ENCODE measurements at places on chromosomes 4 and X.

- peak; percentile 18 for DNase-seq
Observed at GRCh38 chrX:101658661-101659491, 774 bp downstream of the ARMCX2 start.

DNA sequence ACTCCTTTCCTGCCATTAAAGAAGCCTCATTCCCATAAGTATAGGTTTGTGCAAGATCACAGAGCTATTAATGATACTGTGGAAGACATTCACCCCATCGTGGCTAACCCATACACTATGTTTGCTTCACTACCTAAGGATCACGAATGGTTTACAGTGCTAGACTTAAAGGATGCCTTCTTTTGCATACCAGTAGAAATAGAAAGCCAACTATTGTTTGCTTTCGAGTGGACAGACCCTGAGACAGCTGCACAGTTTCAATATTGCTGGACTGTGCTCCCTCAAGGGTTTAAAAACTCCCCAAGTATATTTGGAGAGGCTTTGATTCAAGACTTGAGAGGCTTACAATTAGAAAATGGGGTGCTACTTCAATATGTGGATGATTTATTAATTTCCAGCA, 16.0 kb upstream of the PAPSS1 start:
- DNase-seq = no peak

- no peak for DNase-seq
Observed at GRCh38 chr4:55549888-55550287, 3.2 kb upstream of the CLOCK start.

DNA sequence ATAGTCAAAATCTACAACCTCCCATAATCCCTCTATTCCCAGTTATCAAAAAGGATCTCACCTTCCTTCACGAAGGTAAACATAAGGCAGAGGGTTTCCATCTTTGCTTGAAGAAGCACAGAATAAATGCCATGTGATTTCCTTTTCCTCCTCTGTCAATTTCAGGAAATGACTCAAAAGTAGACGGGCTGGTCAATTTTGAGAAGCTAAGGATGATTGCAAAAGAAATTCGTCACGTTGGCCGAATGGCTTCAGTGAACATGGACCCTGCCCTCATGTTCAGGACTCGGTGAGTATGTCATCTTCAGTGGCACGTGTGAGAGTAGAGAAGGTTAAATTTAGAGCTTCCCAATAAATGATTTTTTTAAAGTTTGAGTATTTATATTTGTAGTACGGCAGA, 240.2 kb downstream of the RAPGEF2 start:
- DNase-seq = no peak

DNA sequence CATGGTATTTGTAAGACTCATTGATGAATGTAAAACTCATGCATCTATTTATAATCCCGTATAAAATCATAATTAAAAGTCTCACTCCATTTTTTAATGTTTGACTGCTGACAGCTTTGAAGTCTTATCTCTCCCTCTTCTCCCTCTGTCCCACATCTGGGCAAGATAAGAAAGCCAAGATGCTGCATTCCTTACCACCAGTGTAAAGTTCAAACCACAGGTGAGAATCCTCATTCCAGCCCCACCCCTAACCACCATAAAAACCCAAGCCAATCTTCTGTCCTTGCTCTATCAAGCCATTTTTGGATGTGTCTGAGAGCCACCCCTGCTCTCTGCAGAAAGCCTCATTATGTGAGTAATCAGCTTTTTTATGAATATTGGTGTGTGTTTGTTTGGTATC, 59.3 kb upstream of the MAGED1 start:
- DNase-seq = no peak

- DNase-seq = no peak
Observed at GRCh38 chr4:2371765-2372487, 46.5 kb downstream of the ZFYVE28 start.

- DNase-seq = peak; percentile 28
Observed at GRCh38 chrX:155070975-155071693, at the start of the genes BRCC3, CMC4 and MTCP1. Gene BRCC3 (plus strand): TSS chrX:155071508. CDS start chrX:155071528, 20 bp downstream. Gene CMC4 (minus strand): TSS chrX:155071136. CDS start chrX:155064023, 7,113 bp downstream. Gene MTCP1 (minus strand): TSS chrX:155071136. CDS start chrX:155066010, 5,126 bp downstream.

GRCh38 chr4:69051576-69051943, 44.7 kb upstream of the UGT2B7 start:
- no peak for DNase-seq

- DNase-seq = no peak
Observed at GRCh38 chr4:47930971-47931804, 16.8 kb upstream of the NFXL1 start.

DNA sequence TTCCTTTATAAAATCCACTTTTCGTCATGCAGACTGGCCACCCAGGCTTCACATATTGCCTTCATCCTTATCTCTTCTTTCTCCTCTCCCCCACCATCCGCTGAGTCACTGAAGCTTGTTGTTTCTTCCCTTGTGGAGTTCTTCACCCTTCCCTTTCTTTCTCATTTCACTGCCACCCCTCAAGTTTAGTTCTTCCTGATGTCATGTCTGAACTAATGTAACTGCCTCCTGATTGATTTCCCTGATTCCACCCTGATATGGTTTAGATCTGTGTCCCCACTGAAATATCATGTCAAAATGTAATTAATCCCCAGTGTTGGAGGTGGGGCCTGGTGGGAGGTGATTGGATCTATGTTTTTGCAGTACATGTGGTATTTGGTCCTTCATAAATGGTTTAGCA, 151.4 kb downstream of the CPEB2 start:
- no peak for DNase-seq

DNA sequence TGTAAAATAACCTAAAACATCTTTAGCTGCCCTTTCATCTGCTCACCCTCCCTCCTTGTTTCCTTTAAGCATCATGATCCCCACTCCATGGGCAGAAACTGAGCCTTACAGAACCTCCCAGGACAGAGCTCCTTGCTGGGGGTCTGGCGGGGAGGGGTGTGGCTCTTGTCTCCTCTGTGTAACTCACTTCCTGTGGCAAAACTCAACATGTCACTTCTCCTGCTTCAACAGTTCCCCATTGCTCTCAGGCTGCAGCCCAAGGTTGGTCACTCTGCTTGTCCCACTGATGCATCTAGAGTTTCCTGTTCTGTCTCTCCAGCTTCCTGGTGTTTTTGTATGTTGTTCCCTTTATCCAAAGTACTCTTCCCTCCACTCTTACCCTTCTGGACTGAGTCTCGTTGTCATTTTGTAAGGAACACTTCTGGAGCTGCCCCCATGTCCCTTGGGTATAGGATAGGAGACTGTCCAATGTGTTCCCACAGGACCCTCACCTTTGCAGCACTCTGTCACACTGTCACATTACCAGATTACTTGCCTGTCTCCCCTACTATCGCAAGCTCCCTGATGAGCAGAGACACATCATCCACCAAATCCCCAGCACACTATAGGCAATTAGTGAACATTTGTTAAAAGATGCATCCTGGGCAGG, 19.6 kb downstream of the TMEM31 start:
- DNase-seq = no peak

DNA sequence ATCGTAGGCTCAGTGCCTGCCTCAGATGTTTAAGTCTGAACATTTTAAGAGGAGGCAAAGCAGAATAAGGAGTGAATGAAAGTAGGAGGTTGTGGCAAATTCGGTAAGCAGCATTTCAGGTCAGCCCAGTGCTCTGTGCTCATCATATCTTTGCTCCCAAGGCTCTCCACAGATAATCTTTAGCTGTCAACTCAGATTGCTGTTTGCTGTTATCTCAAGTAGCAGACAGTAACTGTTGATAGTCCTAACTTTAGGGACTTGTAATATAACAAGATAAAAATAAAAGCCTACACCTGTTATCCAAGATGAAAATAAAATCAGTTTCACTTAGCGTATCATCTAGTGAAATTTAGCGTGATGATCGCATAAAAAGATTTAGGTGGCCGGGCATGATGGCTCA, 18.6 kb upstream of the CLTRN start:
- DNase-seq = no peak

DNA sequence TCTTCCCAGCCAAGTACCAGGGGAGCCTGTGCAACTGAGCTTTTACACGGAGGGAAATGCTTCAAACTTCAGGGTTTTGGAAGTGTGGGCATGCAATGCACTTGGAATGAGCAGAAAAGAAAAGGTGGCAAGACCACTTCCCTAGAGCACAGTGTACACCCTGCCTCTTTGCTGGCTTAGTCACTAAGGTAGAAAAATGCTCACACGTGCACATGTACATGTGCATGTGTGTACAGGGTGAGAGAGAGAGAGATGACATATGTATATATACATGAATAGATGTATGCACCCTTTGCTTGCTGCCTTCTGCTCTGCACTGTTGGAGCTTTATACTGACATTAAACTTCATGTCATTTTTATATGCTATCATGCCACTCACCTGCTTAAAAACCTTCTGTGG, 7.9 kb upstream of the KLF3 start:
- no peak for DNase-seq

DNA sequence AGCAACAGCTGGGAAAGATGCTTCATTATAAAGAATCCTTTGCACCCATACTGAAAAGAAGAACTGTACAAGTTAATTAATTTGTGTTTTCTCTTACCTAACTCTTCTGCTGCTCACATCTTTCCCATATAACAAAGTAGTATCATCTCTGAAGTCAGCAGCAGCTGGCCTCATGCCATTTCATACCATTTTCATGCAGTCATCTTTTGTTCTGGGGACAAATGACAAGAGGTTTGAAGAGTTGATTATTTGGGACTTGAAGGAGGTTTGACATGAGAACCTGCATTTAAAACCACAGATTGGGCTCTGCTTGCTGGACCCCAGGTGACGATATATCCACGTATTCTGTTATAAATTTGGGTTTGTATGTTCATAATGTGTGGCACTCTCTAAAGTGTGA, 430.3 kb downstream of the SPRY1 start:
- DNase-seq = no peak

- no peak for DNase-seq
Observed at GRCh38 chr4:8643441-8643840, 50.9 kb downstream of the CPZ start.

DNA sequence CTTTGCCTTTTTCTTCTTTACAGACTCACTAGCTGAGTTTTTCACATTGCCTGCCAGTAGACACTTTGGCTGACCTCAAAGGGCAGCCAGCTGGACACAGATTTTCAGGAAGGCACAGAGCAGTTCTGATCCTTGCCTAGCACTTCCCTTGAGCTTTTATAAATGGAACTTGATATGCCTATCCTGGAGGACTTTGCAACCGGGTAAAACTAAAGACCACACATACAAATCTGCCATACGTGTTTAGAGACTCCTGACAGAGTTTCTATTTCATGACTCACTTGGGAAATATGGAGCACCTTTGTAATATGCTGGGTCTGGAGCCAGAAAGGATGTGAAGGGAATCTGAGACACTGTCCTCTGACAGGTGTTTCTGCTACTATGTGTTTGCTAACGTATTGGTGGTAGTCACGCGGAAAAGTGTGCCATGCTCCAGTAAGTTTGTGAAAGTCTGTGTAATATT, 56.7 kb upstream of the RASSF6 start:
- no peak for DNase-seq

Data from activated naive CD8-positive, alpha-beta T cell treated with anti-CD3 and anti-CD28 coated beads, Interleukin-2, amount 50 U/mL, for 16 hours (primary cell).